ENCODE measurements at places on chromosomes 5 and 9.

DNA sequence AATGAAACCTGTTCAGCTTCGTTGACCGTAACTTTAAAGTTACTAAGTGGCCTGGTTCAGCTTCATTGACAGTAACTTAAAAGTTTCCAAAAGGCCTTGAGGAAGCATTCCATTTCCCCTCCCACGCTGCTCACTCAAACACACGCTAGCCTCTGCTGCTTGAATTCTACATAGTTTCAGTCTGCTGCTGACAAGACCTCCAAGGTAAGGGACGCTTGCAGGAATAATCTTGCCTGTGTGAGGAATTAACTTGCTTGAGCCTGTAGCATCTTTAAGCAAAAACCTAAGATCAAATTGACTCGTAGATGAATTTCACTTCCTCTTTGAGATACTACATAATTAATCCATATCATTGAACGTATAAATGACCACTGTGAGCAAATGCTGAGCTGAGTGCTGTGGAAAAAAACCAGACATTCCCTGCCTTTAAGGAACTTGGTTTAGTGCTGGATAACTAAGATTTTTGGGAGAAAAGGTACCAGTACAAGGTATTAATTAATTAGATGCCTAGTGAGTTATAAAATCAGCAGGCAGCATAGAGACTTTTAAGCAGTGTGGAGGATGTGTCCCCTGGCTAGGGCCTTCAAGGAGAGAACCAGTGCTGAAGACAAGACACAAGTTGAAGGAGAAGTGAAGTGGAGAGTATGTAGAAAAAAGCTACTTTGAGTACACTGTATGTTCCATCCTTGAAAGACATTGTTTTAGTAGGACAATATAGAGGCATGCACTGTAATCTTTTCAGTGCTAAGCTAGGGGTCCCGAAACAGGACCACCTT, 39.2 kb downstream of the GRAMD2B start:
- DNase-seq: no peak

DNA sequence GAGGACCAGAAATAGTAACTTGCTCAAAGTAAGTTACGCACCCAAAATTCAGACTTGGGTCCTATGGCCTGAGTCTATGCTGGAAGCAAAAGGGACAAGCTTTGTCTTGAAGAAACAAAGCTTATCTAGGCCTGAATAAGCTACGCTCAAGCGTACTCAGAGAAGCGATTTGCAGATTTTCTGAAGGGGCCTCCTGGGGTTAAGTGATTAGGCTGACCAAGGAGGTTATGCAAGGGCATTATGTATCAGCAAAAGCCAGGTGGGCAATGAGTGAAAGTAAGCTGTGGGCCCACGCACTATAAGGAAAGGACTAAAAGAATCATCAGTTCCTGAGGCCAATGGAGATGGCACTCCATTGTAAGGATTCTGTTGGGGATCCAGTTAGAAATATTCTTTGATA, 122.1 kb downstream of the SNX18 start:
- no peak for DNase-seq

GRCh38 chr5:137356127-137356526, 143.0 kb downstream of the SPOCK1 start:
- DNase-seq: no peak

DNA sequence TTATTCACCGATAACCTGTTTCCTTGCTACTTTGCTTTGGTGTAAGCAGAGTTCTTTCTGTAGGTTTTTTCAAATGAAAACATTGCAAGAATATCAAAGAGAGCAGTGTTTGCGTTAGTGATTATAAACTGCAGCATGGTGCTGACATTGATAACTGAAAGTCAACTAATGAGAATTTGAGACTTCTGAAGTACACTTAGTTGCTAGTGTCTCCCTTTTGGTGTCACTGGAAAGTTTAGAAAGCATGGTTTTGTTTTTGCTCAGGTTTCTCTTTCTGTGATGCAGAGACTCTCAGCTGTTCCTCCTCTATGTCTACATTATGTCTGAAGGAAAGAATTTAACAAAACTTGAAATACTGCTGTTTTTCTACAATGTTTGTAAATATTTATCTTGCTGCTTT, 80.2 kb upstream of the ZNF169 start:
- DNase-seq: no peak

- DNase-seq: no peak
Observed at GRCh38 chr5:24714746-24715145, 70.0 kb upstream of the CDH10 start.

DNA sequence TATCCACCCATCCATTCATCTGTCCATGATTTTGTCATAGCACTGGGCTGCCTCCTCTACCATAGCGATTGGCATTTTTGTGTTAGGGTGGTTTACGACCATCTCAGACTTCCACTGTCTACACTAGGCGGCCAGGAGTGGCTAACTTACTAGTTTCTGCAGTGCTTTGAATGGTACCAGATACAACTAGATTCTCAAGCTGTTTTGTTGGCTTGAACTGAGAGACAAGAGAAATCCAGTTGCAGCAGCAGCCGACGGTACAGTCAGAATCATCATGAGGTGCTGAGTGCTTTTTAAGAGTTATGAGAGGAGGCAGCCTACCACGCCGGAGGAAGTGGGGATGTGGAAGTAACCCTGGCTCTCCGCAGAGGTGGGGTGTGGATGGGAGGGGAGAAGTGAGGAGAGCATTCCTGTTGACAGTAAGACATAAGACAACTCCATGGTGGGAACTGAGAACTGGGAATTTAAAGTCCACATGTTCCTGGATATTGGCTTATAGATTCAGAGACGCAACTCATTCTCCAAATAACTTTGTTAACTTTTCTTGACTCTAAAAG, 27.9 kb downstream of the COL5A1 start:
- no peak for DNase-seq

DNA sequence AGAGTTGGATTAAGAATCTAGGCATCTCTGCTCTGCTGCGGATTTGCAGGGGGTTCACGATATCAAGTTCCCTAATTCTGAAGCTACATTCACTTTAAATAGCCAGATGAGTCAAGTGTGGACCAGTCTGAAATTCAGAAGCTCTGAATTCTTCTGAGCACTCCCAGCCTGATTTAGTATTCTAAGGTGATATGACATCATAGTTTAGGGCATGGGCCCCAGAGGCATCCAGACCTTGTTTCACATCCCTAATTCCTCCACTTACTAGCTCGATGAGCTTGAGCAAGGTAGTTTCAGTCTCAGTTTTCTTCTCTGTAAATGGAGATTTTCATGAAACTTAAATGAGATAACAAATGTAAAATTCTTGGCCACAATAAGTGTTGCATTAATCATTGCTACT, 65.2 kb downstream of the TMEM167A start:
- DNase-seq: peak; percentile 84

DNA sequence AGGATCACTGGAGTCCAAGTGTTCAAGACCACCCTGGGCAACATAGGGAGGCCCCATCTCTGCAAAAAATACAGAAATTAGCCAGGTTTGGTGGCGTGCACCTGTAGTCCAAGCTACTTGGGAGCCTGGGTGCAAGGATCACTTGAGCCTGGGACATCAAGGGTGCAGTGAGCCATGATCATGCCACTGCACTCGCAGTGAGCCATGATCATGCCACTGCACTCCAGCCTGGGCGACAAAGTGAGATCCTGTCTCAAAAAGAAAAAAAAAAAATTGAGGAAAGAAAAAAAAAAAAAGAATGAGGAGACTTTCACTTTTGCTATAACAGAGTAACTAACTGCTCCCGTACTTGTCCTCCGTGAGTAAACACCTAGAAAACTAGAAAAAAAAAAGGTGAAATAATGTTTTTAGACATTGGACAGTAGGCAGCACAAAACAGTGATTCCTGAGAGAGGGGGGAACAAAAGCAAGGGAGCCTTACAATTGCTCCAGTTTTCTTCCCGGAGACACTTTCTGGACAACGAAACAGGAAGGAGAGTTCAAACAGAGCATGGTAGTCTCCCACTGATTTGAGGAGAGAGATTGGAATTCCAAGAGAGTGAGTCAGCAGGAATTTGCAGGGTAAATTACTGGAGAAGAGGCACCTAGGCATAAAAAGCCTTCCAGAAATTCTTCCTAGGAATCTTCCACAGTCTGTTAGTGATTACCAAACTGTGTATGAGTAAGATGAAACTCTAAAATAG, 6.9 kb upstream of the ZBTB5 start:
- no peak for DNase-seq

GRCh38 chr9:125189011-125189360, 617 bp downstream of the PPP6C start:
- DNase-seq: peak; percentile 35

- no peak for DNase-seq
Observed at GRCh38 chr5:56085193-56085592, 90.4 kb upstream of the IL6ST start.

- peak; percentile 7 for DNase-seq
Observed at GRCh38 chr9:15346837-15347236, 39.8 kb upstream of the TTC39B start.

DNA sequence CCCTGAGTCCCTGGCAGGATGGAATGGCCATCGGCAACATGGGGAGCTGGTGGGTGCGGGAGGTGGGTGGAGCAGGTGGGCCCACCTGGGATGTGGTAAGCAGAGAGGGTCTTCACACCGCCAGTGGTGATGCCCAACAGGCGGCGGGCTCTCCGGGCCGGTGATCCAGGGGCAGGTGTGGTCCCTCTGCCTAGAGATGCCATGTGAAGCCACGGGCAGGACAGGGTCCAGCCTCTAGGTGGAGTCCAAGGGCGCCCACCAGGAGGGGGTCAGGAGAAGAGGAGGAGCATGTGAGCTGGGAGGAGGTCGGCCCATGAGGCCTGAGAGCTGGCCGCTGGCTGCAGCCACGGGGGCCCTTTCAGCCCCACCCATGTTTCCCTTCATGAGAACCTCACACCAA, 221.1 kb downstream of the FANCC start:
- no peak for DNase-seq

GRCh38 chr9:24776226-24776625, 230.5 kb upstream of the IZUMO3 start:
- no peak for DNase-seq

DNA sequence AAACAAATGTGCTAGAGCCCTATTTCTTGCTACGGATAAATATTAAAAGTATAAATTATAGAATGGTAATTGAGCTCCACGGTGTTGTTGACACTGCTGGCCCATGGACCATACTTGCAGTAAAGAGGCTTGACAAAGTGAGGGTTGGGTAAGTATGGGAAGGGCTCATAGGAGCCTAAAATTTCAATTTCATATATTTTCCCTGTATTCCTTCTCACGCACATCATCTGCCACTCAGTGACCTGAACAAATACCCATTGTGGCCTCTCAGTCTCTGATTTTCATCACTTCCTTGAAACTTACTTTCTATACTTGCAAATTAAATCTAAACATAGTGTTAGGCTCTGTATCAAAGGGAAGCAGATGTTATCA, 116.5 kb downstream of the PIK3R1 start:
- DNase-seq: no peak

- no peak for DNase-seq
Observed at GRCh38 chr5:136011414-136012001, 17.3 kb upstream of the TGFBI start.

- DNase-seq: no peak
Observed at GRCh38 chr5:18702821-18703220, 1068.6 kb downstream of the TAF11L14 start.

DNA sequence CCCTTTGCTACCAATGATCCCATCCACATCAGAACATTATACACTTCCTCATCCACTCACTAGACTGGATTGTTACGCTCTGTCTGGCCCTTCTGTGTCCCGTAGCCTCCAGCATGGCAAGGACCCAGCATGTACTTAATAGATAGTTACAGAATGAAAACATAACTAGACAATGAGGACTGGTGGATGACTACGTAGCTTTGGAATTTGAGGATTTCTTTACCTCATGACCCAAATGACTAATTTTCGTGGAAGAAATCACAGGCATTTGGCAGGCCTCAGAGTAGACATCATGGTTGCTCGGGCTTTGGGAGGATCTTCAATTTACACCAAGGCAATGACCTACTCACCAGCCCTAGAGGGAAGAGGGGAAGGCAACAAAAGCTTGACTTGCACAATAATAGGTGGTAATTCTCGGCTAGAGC, 299.8 kb downstream of the TLE1 start:
- DNase-seq: no peak

DNA sequence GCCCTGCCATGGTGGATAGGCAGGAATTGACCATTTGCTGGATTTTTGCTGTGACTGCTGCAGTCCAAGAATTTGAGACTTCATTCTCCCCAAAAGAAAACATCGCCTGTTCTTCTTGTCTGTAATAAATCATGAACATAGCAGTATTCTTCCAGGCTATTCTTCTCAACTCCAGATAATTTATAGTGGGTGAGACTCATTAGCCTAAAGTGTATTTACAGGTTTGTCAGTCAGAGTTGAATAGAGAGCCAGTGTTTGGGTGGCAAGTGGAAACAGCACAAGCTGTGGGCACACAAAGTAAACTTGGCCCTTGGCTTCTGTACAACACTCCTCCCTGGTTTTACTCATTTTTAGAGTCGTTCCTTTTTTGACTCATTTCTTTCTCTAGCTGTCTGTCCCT, 128.2 kb upstream of the VCAN start:
- DNase-seq: no peak

- no peak for DNase-seq
Observed at GRCh38 chr9:107737987-107738743, 248.6 kb upstream of the KLF4 start.

DNA sequence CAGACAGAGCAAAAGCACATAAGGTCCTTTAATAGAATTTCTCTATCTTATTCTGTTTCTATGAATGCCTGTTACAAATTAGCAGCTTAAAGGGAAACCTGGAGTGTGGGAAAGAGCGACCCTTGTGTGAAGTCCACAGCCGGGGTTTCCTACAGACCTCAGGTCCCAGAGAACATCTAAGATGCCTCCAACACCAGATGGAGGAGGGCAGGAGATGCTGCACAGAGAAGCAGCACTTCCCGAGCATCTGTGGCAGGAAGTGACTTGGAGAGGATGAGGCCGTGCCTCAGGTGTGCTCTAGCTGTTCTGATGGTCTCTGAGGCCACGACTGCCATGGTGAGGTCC, 26.8 kb downstream of the IRF1 start:
- no peak for DNase-seq

DNA sequence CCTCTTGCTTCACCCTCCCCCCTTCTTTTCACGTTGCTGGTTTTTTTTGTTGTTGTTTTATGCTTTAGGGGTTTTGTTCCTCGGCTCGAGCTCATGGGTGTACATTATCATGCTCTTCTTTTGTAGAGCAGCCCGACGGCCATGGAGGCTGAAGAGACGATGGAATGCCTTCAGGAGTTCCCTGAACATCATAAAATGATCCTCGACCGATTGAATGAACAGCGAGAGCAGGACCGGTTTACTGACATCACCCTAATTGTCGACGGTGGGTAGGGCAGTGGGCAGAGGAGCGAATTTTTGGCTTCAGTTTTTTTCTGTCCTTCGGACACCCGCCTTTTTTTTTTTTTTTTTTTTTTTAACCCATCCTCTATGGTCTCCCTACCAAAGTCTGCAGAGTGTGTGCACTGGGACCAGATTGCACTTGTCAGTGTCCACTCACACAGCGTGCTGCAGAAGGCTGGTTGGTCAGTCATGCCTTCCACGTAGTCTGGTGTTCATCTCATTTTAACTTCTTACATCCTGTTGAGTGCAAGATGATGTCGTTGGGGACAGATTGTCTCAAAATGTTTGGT, 1.3 kb downstream of the ZNF131 start:
- DNase-seq: peak; percentile 33

- no peak for DNase-seq
Observed at GRCh38 chr9:81826517-81826906, 101.7 kb upstream of the SPATA31D4 start.
